HFF-Myc (cell line): ENCODE measurements at places on chromosomes 12 and 14.
A peak's percentile ranks its signal among the peaks of the same experiment; 100 is the strongest.

DNA sequence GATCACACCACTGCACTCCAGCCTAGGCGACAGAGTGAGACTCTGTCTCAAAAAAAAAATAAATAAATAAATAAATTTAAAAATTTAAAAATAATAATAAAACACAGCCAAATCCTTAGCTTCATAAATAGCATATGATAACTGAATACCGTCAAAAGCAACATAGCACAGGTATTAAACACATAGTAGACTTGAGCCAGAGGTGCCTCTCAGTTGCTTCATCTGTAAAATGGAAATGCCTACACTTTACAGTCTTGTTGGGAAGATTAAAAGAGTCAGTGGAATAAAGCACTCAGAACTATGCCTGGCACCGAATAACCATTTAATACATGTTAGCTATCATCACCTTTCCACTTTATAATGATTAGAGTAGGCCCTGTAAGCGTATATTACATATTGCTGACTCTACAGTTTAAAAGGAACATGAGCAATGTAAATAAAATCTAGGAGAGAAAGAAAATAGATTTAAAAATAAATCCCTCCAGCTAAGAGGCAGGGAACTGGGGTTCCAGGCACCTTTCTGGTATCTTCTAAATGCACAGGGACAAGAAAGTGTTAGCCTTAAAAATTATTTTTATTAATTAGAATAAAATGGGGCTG, 7.8 kb upstream of the DCAF11 start:
- no peak for DNase-seq

GRCh38 chr14:68198713-68199495, 379.3 kb downstream of the RAD51B start:
- DNase-seq, result no peak

DNA sequence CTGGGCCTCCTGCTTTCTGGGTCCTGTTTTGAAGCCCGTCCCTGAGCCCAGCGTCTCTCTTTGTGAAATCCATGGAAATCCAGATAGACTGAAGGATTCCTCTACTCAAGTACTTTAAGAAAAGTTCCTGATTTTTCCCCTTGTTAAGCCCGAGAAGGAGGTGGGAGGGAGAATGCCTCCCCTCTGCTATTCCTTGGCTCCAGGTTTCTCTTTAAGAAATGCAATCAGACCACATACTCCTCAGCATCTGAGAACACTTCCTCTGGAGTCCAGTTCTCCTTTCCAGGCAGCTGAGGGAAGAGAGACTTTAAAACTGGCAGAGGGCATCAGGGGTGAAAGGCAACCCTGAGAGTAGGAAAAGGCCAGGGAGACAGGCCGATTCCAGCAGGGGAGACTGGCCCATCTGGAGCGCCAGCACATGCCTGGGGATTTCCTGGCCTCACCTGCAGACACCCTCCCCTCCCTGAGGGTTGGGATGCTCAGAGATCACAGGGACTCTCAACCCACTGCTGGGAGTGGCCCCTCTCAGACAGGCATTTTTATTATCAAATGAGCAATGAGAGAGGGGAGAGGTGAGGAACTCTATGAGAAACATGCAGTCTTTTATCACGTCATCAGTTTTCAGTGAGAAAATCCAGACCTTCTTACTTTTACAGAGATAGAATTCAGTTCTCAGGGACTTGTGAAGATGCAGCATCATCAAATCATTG, 2.0 kb upstream of the EMP1 start:
- no peak for DNase-seq

DNA sequence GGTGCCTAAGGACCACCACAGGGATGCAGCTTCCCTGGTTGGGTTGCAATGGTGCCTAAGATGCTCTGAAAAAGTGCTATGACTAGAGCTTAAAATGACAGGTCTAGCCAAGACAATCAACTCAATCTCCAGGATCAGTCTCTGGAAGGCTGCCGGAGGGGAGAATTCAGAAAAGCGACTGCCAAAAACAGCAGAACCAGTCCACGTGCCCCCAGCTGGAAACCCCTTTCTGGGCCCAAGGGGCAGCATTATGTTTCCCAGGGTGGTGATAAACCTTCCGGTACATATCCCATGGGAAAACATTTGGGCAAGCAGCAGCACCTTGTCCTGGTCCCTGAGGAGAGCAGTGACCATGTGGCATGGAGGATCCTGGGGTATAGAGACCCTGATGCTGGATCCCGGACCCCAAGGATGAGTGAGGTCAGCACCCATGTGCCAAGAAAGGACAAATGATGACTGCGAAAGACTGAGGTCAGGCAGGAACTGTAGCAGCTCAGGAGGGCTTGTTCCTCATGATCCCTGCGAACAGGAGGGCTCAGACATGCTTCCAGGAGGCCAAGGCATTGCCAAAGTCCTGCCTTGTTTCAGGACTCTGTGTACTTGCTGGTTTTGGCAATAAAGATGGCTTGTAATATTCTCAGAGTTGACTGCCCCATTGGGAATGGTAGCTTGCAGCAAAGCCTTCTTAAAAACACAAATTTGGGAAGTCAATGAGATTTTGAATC, 49.9 kb upstream of the LTBP2 start:
- no peak for DNase-seq

- DNase-seq, result no peak
These were observed 79.8 kb downstream of the PDE6H start for GRCh38 chr12:15052691-15053090.

- DNase-seq, result peak; percentile 72
These were observed 18.1 kb downstream of the RFC5 start for GRCh38 chr12:118034429-118035189.

DNA sequence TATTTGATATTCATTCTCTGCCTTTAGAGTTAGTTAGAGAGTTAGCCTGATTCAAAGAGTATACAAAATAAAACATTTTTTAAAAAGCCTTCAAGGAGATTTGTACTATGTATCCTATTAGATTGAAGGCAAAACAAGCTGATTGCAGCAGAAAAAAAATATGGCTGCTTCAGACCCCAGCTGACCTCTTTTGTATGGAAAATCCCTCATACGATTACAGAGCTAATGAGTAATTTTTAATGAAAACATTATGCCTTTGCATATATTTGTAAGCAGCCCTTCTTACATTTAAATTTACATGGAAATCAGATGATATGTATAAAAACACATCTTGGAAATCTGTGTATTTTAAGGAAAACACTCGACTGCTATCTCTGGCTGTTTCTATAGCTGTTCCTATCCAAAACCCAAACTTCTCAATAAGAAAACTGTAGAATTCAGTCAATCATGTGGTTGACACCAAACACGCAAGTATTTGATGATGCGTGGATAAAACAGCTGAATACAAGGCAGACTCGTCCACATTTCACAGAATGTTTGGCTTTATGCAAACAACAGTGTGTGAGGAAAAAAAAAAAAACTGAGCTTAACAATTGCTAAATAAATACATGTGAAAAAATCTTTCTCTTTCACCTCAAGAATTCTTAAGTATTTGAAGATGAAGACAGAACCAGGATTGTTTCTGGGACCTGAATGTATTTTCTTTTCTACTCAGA, 275.3 kb downstream of the EGLN3 start:
- DNase-seq, result no peak

DNA sequence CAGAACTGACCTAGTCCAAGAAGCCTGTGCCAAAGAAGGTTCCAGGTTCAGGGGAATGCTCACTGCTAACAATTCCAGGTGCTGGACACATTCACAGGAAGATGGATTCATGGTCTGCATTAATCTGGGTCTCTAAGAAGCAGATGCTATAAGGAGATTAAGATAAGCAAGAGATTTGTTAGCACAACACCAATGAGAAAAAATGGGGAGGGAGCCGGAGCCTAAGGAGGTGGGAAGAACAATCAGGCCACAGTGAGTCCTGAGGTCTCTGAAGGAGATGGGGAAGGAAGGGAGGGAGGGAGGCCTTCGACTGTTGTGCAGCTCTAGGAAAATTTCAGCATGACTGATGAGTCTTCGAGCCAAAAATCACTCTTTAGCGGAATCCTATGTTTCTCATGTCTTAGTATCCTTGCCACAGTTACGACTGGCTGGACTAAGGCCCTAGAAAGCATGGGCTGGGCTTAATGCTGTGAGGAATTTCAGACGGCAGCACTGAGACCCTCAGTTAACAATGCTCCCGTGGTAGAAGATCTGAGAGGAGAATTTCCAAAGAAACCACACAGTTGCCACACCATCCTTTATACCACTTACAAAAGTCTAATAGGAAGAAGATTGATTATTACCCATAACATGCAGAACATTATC, 31.5 kb upstream of the PTGDR start:
- no peak for DNase-seq

GRCh38 chr12:50569321-50569720, 64.5 kb downstream of the DIP2B start:
- no peak for DNase-seq

DNA sequence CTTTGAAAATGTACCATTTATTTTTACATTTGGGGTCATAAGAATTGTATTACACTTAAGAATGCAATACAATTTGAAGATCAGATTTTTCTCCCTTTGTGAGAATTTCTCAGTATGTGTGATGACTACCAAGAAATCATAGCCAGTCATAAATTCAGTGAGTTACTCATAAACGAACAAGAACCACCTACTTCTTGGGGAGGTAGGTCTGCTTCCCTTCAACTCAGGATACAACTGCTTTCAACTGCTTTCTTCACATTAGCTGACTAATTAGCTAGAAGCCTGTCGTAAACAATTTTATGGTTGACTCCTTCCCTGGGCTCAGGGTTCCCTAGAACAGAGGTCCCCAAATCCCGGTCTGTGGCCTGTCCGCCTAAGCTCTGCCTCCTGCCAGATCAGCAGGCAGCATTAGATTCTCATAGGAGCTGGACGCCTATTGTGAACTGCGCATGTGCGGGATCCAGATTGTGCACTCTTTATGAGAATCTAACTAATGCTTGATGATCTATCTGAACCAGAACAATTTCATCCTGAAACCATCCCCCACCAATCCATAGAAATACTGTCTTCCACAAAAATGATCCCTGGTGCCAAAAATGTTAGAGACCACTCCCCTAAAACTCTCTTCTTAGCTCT, 3.7 kb downstream of the ANG start:
- DNase-seq, result no peak

DNA sequence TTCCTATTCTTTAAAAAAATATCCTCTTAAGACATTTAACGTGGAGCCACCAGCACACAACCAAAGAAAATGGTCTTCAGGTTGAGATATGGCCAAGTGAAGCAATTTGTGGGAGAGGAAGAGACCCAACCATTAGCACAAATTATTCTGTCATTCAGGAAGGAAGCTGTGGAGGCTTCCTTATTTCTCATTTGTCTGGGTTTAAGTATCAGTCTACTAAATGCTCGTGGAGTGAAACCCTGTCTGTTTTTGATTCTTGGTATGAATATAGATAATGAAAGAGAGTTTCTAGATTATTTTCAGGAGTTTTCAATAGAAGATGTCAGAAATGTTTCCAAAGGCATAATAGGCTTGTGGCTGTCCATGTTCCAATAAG, 125.1 kb downstream of the GPR65 start:
- no peak for DNase-seq

DNA sequence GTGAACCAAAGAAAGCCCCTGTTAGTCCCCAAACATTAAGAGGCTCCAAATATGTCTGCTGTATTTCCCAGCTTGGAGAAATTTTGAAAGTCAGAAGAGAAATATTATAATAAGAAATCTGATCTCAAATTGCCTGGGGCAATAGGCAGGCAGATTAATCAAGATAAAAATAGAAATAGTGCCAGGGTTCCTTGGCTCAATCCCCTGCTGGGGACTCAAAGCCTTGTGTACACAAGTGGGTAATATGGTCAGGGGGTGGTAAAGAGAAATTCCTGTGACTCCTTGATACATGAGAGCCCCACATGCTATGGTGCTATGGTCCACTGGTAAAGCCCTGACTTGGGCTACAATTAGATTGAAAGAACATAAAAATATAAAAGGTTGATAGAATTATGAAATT, 41.3 kb upstream of the ARID2 start:
- DNase-seq, result no peak

- peak; percentile 67 for DNase-seq
These were observed 214.3 kb upstream of the CDKN3 start for GRCh38 chr14:54182419-54183045.

DNA sequence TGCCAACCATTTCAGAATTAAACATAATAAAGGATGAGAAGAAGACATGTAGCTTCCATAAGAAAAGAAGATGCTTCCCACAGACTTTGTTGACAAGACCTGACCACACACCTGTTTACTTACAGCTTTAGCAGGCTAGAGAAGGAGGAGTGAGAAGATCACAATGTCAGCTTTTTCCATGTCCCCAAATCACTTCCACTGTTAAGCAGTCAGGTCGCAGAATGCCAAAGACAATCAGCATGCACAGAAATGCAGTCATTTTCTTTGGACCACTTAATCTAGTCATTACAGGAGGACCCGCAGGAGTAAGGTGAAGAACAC, 314.9 kb downstream of the SSPN start:
- DNase-seq, result no peak

DNA sequence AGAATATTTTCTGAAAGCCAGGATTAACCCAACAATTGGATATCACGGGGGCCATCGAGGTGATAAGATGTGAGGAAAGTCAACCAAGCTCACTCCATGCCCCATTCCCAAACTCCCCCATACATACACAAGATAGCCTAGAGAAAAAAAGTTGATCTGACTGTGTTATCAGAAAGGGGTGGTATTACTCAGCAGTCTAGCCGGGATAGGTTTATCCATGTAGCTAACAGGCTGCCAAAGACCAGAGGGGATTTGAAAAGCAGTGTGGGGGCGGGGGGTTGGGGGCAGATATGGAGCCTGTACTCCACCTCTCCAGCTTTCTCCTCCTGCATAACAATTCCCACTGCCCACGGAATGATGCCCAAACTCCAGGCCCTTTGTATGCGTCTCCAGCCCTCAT, 13.2 kb upstream of the MAP1LC3B2 start:
- DNase-seq, result no peak

- DNase-seq, result no peak
These were observed 20.0 kb downstream of the BEST3 start for GRCh38 chr12:69679119-69679518.

DNA sequence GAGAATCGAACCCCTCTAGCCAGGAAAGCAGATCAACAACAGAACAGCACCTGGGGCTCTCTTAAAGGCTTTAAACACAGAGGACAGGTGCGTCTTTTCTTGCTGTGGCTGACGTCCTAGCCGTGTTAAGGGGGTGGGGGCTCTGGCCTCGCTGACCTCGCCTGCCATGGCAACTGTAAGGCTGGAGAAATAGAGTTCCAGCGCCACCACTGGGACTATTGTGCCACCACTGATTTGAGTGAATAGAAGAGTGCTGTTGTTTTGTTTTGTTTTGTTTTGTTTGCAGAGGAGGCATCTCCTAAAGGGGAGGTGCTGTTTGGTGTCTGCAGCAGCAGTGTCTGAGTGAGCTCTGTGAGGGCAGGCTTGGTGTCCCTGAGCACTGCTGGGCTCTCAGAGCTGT, 34.2 kb upstream of the PRMT8 start:
- no peak for DNase-seq
